ENCODE measurements at places on chromosomes 4 and X.

- DNase-seq, result no peak
These were observed 53.2 kb upstream of the TNIP3 start for GRCh38 chr4:121217351-121217750.

- DNase-seq, result peak; percentile 8
These were observed 671 bp upstream of the FHIP1A start for GRCh38 chr4:151408380-151408629.

- DNase-seq, result no peak
These were observed 158.4 kb downstream of the RAB28 start for GRCh38 chr4:13325744-13326143.

DNA sequence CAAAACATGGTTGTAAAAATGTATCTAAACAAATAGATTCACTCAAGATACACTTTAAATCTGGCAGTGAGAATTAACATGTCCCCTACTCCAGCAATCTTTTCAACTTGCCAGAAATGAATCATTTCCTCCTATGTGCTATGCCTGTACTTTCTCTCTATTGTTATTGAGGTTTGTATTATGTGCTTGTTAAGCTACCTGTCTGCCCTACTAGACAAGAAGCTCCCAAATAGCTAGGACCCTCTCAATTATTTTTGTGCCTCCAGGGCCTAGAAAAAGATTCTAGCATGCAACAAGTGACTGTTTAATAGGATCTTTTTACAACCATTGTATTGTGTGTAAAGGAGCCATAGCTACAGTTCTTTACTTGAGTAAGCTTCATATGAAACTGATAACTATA lies 3.5 kb upstream of the SAP30 start:
- DNase-seq, result peak; percentile 27

DNA sequence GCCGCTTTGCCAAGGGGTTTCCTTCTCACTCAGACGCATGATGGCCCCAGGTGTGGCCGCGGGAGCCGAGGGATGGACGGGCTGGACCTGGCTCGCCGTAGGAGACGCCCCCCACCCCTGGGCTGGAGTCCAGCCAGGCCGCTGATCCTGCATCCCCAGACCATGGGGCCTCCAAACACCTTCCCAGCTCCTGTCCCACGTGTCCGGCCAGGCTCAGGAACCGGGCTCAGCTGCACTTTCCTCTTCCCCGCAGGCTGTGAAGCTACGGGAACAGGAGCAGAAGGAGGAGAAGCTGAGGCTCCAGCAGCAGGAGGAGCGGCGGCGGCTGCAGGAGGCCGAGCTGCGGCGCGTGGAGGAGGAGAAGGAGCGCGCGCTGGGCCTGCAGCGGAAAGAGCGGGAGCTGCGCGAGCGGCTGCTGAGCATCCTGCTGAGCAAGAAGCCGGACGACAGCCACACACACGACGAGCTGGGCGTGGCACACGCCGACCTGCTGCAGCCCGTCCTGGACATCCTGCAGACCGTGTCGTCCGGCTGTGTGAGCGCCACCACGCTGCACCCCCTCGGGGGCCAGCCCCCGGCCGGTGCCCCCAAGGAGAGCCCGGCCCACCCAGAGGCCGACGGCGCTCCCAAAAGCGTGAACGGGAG lies 9.1 kb downstream of the AKAP17A start:
- no peak for DNase-seq

GRCh38 chr4:8167815-8168214 lies 9.2 kb upstream of the ABLIM2 start:
- DNase-seq, result no peak

GRCh38 chr4:186666750-186667149 lies 56.9 kb downstream of the FAT1 start:
- DNase-seq, result no peak

GRCh38 chr4:64359489-64359888 lies 49.8 kb downstream of the TECRL start:
- DNase-seq, result no peak

GRCh38 chrX:13094828-13095341 lies 50.5 kb upstream of the FAM9C start:
- DNase-seq, result no peak

GRCh38 chrX:15816886-15817285 lies 26.6 kb downstream of the ZRSR2 start:
- DNase-seq, result peak; percentile 69

GRCh38 chr4:173526027-173526482 lies 4.0 kb downstream of the HAND2 start:
- DNase-seq, result no peak

DNA sequence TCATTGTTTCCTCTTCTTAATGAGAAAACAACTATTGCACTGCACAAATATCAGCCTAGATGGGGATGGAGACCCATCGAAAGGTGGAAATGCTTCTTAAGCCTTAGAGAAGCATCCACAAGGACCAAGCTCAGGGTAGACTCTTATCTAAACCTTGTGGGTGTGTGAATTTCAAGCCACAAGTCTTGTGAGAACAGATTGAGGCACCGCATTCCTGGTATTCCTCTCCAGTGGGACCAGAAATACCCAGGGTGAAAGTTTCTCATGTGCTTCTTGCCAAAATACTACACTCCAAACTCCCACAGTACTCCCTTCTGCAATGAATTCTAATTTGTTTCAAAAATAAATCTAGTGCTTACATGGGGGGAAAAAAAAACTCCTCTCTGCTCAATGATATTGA lies 375.6 kb downstream of the PDGFC start:
- no peak for DNase-seq

DNA sequence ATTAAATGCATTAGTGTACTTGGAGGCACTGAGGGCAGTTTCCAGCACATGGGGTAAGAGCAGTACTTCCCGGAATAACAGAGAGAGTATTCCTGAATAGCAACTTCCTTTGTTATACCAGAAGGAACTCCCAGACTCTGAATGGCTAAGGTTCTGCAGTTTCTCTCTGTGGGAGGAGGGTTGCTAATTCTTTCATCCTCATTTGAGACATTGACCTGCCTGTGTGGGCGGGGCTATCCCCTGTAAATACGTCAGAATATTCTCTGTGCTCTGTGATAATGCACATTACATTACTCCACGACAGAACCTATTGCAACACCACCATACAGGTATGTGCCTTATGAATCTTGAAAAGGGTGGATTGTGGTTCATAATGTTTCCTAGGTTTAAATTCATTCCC lies 52.7 kb downstream of the SPINK2 start:
- no peak for DNase-seq

- DNase-seq, result no peak
These were observed 5.6 kb downstream of the RHOH start for GRCh38 chr4:40202474-40202873.

GRCh38 chr4:159764343-159764952 lies 661.6 kb downstream of the RAPGEF2 start:
- DNase-seq, result peak; percentile 71

GRCh38 chrX:12868747-12869146 lies 1.9 kb downstream of the TLR7 start:
- no peak for DNase-seq

- no peak for DNase-seq
These were observed 398.3 kb upstream of the FAM47C start for GRCh38 chrX:36609616-36610585.

GRCh38 chr4:33649471-33649870 lies 2594.8 kb downstream of the ARAP2 start:
- DNase-seq, result no peak

DNA sequence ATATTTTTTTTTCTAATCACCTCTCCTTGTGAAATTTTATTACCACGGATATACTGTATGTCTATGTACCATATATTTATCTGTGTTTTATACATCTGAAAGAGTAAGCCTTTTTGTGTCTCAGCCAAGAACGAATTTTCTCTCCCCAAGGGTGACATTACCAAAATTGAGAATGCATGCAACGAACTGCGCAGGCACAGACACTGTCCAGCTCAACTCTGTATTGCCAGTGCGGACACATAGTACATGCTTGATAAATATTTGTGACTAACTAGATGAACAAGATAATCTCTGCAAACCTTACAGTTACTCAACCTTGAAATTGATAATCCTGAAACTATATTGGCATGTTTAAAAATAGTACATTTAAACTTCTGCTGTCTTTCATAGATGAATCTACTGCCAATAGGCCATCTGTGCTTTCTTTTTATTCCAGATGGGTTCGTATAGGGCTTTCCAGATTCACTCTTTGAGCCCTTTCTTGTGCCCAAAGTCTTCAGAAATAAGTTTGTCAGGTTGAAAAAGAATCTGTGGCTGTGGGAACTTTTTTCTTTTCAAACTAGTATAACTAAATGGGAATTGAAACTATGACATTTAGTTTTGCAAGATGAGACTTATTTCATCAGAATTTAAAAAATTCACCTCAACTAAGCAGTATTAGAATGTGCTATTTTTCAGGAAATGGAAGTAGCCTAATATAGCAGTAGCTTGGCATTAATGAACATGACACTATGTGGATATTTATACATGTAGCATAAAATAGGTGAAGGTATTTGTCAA lies 38.9 kb downstream of the DTHD1 start:
- no peak for DNase-seq

DNA sequence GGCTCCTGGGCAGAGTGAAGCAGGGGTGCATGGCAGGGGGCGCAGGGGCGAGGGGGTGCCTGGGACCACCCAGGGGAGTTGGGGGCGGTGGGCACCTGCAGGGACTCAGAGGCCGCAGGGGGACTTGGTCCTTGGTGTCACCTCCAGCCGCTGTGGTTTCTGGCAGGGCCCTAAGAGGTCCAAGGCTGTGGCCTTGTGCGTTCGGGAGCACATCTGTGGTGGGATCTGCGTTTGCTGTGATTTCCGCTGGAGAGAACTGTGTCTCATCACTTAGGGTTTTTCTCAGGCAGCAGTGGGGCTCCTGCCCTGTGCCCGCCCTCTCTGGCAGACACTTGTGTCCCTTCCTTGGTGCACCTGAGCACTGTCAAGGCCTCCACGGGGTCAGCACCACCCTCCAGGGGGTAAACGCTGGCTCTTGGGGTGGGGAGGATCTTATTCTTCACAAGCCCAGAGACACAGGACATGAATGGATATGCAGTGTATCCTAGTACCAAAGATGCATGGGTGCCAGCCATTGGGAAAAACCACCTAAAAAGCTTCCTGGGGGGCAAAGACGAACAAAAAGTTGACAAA lies 66.5 kb downstream of the ACOX3 start:
- DNase-seq, result no peak

GRCh38 chr4:138192113-138192512 lies 50.0 kb downstream of the SLC7A11 start:
- DNase-seq, result no peak

DNA sequence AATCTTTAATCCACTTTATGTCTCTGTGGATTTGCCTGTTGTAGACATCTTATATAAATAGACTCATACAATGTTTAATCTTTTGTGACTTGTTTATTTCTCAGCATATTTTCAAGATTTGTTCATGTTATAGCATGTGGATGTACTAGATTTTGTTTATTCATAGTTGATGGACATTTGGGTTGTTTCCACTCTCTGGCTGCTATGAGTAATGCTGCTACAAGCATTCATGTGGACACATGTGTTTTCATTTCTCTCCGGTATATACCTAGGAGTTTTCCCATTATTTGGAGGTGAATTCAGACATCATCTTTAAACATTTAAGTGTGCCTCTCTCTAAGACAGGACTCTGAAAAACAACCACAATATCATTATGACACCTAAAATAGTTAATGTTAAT lies 2.3 kb downstream of the IKBKG start:
- no peak for DNase-seq

- no peak for DNase-seq
These were observed 2126.4 kb upstream of the TENM3 start for GRCh38 chr4:180116840-180117239.

- no peak for DNase-seq
These were observed 497.5 kb upstream of the IGFBP7 start for GRCh38 chr4:57607566-57608180.
